ENCODE measurements at places on chromosomes 5 and 9.
A peak's percentile ranks its signal among the peaks of the same experiment; 100 is the strongest.

DNA sequence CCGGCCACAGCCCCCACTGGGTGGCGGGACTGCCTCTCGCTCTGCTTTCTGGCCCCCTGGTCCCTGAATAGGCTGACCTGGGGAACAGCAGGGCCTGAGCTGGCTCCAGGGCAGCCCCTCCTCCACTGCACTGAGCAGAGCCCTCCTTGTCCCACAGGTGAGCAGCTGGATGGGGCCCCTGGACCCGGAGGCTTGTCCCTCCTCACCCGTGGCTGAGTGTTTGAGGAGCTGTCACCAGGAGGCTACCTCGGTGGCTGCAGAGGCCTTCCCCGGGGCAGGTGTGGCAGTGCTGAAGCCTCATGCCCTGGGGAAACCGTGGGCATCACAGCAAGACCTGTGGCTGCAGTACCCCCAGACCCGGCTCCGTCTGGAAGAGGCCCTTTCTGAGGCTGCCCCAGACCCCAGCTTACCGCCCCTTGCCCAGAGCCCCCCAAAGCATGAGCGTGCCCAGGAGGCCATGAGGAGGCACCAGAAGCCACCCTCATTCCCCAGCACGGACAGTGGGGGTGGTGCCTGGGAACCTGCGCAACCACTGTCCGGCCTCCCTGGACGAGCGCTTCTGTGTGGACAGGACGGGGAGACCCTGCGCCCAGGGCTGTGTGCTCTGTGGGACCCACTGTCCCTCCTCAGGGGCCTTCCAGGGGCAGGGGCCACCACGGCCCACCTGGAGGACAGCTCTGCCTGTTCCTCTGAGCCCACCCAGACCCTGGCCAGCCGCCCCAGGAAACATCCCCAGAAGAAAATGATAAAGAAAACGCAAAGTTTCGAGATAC lies 28.5 kb upstream of the LRRC14B start:
- DNase-seq: no peak

GRCh38 chr5:98957307-98957706 lies 28.5 kb upstream of the CHD1 start:
- DNase-seq: no peak

- no peak for DNase-seq
Measured at GRCh38 chr5:102809033-102809432, 53.9 kb downstream of the PAM start.

DNA sequence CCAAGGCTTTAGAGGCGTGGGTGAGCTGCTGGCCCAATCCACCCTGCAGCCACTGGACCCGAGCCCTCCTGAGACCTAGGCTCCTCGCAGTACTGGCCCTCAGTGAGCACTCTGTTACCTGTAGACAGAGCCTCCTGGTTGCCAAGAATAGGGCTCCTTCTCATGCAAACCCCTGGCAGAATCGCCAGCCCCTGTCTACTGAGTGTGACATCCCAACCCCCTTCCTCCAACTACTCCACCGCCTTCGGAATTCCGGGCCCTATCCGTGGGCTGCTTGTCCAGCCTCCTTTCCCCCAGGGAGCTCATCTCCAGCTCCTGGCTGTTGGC lies 23.8 kb upstream of the COL5A1 start:
- DNase-seq: no peak

DNA sequence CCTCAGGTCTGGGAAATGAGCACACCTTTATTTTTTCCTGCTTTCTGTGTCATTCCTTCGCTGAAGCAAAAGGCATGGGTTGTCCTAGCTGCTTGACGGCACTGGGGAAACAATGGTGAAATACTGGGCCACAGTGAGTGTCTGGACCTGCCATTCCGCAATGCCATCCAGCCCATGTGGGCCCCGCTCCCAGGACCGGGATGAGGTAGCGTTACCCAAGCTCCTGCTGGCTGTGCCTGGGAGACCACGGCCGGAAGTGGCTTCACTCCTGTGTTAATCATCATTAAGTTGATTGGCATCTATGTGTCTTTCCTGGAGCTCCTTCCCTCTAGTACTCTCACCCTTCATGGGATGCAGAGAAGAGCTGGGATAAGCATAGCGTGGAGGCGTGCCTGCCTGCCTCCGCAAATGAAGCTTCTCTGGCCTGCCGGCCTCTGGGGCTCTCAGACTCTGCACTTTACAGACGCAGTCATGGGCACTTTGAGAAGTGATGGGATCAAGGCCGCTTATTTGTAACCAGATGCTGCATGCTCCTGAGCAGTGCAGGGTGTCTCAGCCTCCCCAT lies 16.5 kb upstream of the SMIM32 start:
- DNase-seq: no peak

- no peak for DNase-seq
Measured at GRCh38 chr9:98709968-98710965, 1.5 kb upstream of the GABBR2 start.

- DNase-seq: no peak
Measured at GRCh38 chr5:65103756-65104440, 335.2 kb downstream of the CWC27 start.

DNA sequence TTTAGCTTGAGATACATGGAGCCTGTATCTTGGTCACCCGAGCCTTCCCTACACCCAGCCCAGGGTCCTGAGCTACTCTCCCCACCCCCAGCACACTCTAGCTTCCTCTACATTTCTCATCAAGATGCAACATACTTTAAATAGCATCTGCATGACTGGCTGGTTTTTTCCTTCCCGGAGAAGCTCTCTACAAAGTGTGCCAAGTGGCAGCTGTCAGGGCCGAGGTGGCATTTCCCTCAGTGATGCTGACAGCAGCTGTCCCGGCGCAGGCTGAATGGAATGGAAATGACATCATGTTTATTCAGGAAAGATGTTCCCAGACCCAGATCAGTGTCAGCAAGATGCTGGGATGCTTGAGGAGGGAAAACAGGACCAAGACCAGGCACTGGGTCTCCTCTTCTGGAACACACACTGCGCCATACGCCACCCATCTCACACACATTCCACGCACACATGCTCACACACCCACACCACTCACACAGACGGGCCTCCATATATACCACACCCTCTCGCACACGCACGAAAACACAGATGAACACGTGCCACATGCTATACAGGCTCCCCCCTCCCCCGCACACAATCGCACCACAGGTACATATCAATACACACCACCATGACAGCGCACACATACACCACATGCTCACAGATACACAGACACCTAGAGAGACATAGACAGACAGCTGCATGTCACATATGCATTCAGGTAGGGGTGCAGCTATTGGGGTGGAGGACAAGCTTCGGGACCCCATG lies 67.8 kb downstream of the LHX2 start:
- DNase-seq: no peak

- no peak for DNase-seq
Measured at GRCh38 chr5:41763574-41763973, 106.7 kb downstream of the OXCT1 start.

- DNase-seq: no peak
Measured at GRCh38 chr5:95029569-95030366, 255.1 kb downstream of the MCTP1 start.

GRCh38 chr5:127492854-127493738 lies 24.3 kb upstream of the PRRC1 start:
- peak; percentile 42 for DNase-seq

GRCh38 chr9:22033012-22033630 lies 24.0 kb upstream of the CDKN2B start:
- DNase-seq: no peak

DNA sequence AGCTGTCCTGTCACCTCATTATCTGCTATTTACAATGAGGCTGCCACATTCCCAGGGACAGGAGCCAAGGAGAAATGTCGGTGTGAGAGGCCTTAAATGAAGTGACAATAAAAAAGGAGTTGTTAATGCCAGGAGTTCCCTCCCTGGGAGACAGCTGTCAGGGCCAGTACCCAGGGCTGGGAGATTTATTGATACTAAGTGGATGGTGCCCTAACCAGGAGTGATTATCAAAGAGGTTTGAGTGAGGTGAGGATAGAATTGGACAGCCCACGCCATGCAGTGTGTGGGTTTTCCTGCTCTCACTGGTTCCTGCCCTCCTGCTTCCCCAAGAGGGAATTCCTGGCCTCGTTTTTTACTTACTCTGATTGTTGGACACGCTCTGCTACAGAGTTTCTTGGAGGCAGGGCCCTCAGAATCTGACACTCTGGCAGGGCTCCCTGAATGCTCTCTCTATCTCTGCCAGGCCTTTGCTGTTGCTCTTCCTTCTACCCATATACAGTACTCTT lies 150.8 kb downstream of the GRIA1 start:
- no peak for DNase-seq

- no peak for DNase-seq
Measured at GRCh38 chr9:131692612-131693562, 47.0 kb downstream of the RAPGEF1 start.

DNA sequence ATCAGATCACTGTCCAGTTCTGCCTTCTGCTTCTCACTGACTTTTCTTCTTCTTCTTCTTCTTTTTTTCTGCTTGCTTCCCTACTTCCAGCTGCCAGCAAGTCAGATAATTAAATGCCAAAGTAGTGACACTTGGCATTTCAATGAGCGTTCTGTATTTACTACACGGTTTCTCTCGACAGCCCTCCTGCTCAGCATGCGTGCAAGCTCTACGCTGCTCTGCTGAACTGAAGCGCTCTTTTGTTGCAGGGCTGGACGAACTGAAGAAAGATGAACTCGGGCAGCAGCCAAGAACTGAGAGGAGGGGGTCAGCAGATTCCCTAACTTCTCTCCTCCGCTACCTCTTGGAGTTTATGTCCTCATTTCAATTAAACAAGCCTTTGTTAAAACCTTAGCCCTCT lies 319.1 kb downstream of the GLIS3 start:
- DNase-seq: no peak

DNA sequence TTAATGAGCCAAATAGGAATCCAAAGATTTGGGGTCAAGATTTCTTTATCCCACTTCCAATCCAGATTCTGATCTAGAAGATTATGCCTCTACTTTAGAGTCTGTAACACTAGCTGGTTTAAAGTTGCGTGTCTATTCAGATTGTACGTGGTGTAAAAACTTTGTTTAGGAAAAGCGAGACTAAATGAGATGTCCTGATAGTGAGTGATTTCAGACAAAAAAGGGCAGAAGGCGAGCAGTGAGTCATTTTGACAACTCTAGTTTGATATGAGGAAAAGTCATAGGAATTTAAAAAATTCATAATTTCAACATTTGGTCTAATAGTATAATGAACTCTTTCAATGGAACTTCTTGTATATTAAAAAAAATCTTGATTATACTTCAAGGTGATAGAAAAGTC lies 119.6 kb upstream of the KLF9 start:
- no peak for DNase-seq

DNA sequence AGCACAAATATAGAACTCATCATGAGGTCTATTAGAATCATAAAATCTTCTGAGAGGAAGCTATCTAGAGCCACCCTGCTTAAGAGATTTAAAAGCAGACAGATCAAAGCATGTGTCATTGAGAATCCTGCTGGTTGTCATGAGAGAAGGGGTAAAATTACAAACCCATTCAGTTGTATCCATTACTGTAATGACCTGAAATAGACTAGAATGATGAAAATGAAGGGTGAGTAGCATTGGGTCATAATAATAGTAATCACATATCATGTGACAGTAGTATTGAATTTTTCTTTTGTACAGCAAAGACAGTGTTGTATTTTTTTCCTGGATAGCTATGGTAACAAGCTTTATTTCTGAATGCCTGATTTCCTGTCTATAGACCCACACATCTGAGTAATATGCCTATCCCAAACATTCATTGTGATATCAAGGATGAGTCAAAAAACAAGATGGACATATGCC lies 149.0 kb downstream of the PDE4D start:
- DNase-seq: no peak

- no peak for DNase-seq
Measured at GRCh38 chr9:126510564-126510963, 103.2 kb upstream of the LMX1B start.

GRCh38 chr5:123752552-123753179 lies 240.7 kb downstream of the CSNK1G3 start:
- no peak for DNase-seq

GRCh38 chr5:180820788-180821321 lies 18.2 kb upstream of the MGAT1 start:
- DNase-seq: no peak

- no peak for DNase-seq
Measured at GRCh38 chr5:93252165-93252564, 328.9 kb downstream of the NR2F1-AS1 start.

GRCh38 chr5:348726-349125 lies 27.2 kb downstream of the AHRR start:
- no peak for DNase-seq

GRCh38 chr5:130693509-130693908 lies 471.5 kb downstream of the HINT1 start:
- DNase-seq: no peak

- DNase-seq: no peak
Measured at GRCh38 chr9:89592963-89593726, 11.7 kb upstream of the GADD45G start.

GRCh38 chr9:126612813-126613641 lies 701 bp upstream of the LMX1B start:
- DNase-seq: no peak

DNA sequence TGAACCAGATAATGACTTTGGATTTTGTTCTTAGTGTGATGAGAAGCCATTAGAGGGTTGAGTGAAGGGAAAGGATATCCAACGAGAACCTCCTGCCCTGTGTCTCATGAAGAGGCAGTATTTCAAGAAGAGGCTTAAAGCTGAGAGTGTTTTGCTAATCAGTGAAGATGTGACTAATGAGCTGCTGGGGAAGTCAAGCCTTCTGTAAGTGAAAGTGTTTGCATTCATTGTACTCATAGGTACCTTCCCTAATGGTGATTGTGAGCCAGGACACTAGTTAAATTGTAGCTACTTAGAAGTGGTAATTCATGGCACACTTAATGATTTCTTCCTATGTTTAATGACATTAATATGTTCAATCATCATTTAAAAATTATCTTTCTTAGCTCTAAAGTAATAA lies 23.7 kb downstream of the PIP5K1B start:
- DNase-seq: no peak

DNA sequence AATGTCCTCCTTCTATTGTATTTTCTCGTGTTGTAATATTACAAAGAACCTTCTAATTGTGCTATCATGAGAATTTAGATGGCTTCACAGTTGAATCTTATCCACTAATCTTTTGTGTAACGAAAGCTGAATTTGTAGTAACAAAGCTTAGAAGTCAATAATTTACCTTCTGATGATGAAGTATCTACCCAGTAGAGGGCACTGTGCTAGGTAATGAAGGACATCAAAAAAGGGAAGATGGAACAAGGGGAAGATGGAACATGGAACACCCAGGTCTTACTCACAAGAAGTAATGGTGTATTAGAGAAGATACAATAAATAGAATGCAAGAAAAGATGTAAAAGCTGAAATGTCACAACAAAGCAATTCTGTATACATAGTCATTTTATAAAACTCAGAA lies 131.0 kb upstream of the CCNG1 start:
- no peak for DNase-seq

GRCh38 chr5:133455676-133456075 lies 156.7 kb downstream of the FSTL4 start:
- no peak for DNase-seq

DNA sequence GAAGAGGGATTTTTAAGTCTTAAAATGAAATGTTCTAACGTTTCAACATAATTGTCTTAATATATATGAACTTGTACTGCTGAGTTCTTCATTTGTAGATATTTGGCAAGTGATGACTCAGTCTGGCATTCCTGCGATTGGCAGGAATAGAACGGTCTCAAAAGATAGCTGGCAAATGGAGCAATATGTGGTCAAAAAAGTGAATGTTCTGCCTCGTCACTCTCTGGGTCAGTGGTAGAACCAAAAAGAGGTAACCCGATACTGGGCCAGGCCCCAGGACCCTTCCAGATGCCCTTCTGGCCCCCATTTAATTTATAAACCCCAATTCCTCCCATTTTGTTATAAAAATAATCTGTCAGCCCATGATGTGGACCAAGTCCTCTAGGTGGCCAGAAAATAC lies 39.2 kb downstream of the ZNF366 start:
- DNase-seq: no peak
